ENCODE measurements at places on chromosomes 13 and 19.

- no peak for DNase-seq
Measured at GRCh38 chr19:40663695-40664692, 26.5 kb downstream of the NUMBL start.

- DNase-seq = no peak
Measured at GRCh38 chr13:103961129-103961528, 894.9 kb upstream of the SLC10A2 start.

GRCh38 chr13:74070513-74070912, 63.7 kb downstream of the KLF12 start:
- DNase-seq = no peak

- peak; percentile 36 for DNase-seq
Measured at GRCh38 chr13:67075239-67075638, 154.9 kb downstream of the PCDH9 start.

DNA sequence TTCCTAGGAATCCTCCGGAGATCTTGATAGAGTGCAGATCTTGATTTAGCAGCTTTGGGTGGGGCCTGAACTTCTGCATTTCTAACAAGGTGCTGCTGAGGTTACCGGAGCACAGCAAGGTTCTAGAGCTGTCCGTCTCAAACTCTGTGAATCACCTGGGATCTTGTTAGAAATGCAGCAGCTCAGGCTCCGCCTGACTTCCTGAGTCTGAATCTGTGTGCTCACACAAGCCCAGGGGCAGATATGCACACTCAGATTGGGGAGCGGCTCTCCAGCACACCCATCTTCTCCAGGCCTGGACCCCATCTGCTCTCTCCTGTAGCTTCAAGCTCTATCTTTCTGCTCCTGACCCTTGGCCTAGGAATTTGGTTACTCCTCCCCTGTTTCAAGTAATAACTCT, 3.5 kb upstream of the TEX26 start:
- DNase-seq = no peak

DNA sequence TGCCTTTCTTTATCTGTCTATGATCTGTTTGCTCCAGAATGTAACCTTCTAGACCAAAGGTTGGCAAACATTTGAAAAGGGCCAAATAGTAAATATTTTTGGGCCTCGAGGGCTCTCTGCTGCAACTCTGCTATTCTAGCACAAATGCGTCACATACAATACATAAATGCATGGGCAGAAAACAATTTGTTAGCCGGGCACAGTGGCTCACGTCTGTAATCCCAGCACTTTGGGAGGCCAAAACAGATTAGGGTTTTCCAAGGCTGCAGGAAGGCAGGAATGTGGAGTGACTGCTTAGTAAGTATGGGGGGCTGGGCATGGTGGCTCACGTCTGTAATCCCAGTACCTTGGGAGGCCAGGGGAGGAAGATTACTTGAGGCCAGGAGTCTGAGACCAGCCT, 21.9 kb upstream of the EVI5L start:
- no peak for DNase-seq

DNA sequence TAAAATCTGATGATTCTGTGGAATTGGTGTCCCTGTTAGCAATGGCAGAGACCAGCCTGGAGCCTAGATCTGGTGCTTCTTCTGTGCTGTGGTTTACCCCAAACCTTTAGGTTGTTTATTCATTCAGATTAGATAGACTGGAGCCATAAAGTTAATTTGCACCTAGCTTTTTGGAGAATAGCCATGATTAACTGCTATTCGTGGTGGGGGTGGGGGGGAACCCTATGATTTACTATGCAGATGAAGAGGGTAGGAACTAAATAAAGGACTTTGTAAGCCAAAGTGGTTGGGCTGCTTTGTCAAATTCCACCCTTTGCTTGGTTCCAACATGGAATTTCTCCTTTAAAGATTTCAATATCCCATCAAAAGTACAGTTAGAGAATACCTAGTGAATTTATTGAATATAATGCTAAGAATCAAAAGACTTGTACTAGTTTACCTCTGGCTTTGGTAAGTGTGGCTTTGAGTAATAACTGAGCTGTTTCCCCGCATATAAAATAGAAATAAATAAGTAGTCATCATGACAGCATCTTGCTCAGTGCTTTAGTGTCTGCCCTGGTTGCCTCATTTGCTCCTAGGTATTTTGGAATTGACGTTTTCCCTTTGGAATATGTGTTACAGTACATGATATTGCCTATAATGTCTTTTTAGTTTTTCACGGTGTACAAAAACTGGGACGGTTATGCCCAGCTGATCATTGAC, 27.6 kb downstream of the SKA3 start:
- DNase-seq = no peak

GRCh38 chr13:28607187-28607955, 51.6 kb upstream of the POMP start:
- no peak for DNase-seq

DNA sequence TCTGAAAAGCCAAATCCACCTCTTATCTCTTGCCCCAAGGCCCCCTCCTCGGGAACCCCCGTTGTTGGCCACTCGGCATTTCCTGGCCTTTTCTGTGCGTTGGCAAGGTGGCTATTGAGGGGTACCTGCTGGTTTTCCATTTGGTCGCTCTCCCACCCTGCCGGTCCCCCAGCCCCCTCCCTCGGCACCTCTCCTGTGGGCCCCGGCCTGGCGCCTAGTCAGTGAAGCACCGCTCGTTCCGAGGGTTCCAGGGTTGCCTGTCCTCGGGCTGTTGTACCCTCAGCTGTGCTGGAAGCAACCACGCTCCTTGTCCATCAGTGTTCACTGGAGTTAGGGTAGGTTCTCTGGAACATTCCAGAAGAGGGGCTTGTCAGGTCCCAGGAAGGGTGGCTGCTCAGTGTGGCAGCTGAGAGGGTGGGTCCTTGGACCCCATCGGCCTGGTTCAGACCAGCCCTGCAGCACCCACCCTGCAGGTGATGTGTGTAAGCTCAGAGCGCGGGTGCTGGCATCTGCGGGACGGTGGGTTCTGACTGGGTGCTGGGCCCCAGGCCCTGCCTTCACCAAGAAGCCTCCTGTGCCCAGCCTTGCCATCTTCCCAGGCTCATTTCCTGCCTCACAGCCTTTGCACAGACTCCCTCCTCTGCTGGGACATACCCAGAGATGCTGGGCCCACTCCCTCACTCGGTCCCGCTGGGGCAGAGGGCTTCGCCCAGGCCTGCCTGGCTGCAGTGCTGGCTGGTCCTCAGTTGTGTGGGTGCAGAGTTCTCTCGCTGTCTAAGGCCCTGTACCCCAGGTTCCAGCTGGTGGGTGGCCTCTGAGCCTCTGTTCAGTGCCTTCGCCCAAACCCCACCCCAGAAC, 21.3 kb downstream of the NKPD1 start:
- DNase-seq = no peak

DNA sequence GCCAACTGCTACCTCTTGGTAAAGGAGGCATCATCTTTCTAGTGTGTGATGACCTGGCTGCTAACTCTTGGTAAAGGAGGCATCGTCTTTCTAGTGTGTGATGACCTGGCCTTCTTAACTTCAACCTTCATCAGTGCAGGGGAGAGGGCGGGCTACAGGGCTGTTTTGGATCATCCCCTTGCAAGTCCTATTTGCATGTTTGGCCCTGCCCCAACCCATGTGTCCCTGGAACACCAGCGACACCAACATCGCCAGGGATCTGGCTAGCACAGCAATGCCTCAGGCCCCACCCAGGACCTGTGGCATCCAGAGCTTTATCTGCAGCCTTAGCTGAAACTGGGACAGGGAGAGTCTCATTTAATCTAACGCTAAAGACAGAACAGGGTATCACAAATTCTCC, 492.4 kb downstream of the MYO16 start:
- no peak for DNase-seq

- DNase-seq = no peak
Measured at GRCh38 chr13:112695121-112695520, 5.3 kb downstream of the ATP11A start.

GRCh38 chr19:52948025-52948770, 14.5 kb downstream of the ZNF816 start:
- DNase-seq = no peak

GRCh38 chr19:35099155-35099896, 16.3 kb upstream of the FXYD3 start:
- no peak for DNase-seq

- DNase-seq = no peak
Measured at GRCh38 chr19:39524495-39524894, 8.2 kb downstream of the EID2B start.

DNA sequence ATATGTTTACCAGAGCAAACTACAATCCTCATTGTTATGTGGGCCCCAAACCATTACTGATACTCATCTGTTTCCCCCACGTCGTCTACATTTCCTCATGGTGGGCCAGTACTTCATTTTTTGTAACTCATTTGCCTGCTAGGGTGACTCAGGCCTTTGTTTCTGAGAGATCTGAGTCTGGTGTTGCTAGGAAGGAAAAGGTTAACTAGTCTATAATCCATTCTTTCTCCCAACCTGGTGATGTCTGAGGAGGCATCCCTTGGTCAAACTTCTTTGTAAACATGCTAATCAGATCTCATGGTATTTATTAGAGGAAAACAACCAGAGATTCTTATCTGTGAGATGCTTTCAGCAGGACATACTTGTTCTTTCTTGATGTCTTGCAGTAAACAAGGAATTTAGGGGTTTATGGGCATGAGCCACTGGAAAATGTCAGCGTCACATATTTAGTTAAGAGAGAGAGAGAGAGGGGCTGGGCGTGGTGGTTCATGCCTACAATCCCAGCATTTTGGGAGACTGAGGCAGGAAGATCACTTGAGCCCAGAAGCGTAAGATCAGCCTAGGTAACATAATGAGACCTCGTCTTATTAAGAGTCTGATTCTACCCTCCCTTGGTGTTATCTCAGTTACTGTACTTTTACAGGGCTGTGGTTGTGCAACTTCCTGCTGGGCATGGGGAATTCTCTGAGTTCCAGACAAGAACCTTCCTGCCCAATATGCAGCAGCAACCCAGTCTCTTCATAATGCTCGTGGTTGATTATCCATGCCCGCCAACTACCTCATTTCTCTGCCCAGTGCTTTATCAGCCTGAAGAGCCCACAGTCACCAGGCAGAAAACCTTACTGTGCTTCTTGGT, 9.7 kb upstream of the DPRX start:
- no peak for DNase-seq

DNA sequence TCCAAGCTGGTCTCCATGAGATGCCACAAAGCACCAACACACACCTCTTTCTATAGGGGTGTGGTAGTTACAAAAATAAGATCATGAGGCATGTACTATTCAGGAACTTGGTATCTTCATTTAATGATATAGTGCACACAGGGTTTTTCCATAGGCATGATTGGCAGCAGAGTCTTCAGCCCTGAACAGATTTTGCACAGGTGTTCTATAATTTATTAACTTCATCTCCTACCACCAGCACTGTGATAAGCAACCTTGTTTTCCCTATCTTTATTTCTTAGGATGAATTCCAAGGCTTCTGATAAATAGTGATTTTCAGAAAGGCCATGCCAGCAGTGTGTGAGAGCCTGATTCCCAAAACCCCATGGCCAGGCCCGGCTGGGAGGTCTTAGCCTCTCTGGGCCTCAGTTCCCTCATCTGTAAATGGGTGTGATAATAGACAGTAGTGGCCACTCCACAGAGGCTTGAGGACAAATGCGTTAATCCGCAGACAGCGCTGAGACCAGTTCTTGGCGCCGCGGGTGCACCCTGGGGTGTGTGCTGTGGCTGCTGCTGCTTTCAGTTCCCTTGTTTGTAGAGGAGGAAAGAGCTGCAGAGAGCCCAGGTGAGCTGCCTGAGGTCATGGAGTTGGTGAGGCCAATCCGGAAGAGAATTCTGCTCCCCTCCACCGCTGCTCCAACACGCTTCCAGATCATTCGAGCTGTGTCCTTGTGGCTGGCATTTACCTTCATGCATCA, 33.1 kb downstream of the DHRS12 start:
- DNase-seq = no peak

GRCh38 chr19:2811735-2812413, 7.8 kb upstream of the ZNF554 start:
- no peak for DNase-seq

All from ELR (cell line).